ENCODE measurements at places on chromosomes 6 and 20. TPM values are rescaled to one million over a fixed set of nuclear protein-coding genes. Genes with fewer than 3 reads are reported as not detected.
A peak's percentile ranks its signal among the peaks of the same experiment; 100 is the strongest.

The SSTR4 gene
- not detected for total RNA-seq

The SAMD5 gene
- total RNA-seq, result 1.6 TPM

The CSNK2A1 gene
- 90.7 TPM for total RNA-seq

The GZF1 gene
- total RNA-seq, result 14.5 TPM

The ENPP5 gene
- total RNA-seq, result 9.4 TPM

The PDYN gene
- total RNA-seq, result not detected

DNA sequence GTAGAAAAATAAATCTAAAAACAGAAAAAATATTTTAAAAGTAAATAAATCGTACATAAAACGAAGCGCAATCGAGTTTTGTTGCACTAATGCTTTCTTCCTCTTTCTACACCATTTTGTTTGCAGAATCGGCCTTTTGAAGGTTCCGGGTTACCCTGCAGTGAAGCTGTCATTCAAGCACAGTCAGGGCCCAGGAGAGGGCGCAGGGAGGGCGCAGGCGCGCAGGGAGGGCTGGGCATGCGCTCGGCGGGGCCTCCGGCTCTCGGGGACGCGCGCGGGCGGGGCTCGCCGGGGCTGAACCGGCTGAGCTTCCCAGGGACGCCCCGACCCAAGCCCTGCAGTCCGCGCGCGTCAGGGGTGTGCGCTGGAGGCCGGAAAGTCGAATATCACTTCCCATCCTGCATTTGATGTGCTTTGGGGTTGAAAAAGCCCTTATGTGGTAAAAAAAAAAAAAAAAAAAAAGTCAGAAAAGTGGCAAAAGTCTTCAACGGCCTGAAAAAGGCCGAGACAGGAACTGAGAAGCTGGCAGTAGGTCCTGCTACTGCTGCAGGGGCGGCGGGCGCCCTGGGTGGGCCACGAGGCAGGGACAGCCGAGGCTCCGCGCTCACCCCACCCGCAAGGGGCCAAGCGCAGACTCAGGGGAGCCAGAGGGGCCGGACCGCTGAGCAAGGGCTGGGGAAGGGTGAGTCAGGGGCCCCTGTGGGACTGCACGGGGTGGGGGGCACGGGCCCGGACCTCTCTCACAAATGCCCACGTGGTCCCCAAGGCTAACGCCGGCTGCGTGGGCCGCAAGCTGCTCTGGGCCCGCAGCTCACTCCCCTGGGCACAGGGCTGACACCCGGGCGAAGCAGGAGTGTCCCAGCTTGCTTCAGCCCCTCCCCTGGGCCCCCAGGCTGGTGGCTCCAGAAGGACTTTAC lies 40.5 kb downstream of the THBS2 start:
- H3K36me3 ChIP-seq, result peaks cover 6% of the 10 kb centered on the region
- peak overlapping the region; percentile 97 for H3K27ac ChIP-seq

DNA sequence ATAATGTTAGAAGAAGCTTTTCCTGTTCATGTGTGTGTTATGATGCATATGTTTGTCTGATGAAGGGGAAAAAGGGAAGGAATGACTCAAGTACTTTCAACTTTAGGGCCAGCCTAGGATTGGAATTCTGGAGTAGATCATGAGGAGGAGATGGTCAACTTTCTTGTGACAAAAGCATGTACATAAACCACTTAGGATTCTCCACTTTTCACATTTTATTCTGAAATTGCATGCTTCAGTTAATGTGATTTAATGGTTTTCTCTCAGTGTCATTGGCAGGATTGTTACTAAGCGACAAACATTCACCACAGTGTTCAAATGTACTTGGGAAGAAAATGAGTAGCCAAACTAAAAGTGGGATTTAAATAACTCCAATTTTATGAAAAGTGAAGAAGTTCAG lies 80.1 kb downstream of the UTRN start:
- peaks cover 29% of the 10 kb centered on the region for H3K4me1 ChIP-seq
- DNase-seq, result no peak

DNA sequence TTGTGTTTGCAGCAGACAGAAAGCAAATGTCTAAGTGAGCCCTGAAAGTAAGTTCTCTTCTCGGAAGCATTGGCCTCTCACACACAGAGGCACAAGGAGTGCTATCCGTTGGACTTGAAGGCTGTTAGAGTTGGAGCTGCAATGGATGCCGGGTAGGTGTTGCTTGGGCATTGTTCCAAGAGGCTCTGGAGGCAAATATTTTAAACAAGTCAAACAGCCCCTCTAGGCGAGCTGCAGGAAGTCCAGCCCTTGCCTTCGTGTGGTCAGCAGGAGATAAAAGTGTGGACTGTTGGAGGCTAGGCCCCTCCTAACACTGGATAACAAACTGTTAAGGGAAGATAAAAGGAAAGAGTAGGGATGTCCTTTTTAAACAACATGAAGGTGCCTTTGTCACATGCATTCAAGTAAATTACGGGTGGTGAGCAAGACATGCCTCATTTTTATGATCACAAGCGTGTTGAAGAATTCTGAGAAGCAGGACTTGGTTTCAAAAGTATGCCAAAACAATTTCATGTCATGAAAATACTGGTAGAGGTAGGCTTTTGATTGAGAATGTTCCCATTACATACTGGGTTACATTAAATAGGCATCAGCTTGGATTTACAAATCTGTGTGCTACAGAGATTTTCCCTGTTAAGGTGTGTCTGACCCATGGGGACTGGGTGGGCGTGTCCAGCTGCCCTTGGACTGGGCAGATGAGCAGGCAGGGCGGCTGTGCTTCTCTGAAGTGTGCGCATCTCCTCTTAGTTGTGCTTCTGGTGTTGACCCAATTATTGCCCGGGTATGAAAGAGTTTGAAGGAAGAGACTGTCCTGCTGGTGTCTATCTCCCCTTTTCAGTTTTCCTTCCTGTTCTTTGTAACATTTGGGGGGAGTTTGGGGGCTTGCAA lies 57.5 kb downstream of the RREB1 start:
- H3K4me3 ChIP-seq, result no peak overlapping the region
- H3K27me3 ChIP-seq, result no peaks in the 10 kb centered on the region
- no peaks in the 10 kb centered on the region for H3K36me3 ChIP-seq
- H3K4me1 ChIP-seq, result peaks cover 30% of the 10 kb centered on the region

GRCh38 chr20:33578510-33578909 lies 83.6 kb upstream of the C20orf144 start:
- no peak overlapping the region for H3K27ac ChIP-seq
- H3K4me3 ChIP-seq, result no peak overlapping the region
- no peaks in the 10 kb centered on the region for H3K27me3 ChIP-seq

- H3K27me3 ChIP-seq, result no peaks in the 10 kb centered on the region
- no peak overlapping the region for H3K27ac ChIP-seq
- H3K4me3 ChIP-seq, result no peak overlapping the region
These were observed 87.8 kb downstream of the SLC16A10 start for GRCh38 chr6:111175109-111175508.

- no peaks in the 10 kb centered on the region for H3K27me3 ChIP-seq
- H3K4me3 ChIP-seq, result peak overlapping the region; percentile 69
- H3K36me3 ChIP-seq, result no peaks in the 10 kb centered on the region
- peak overlapping the region; percentile 63 for H3K27ac ChIP-seq
- H3K4me1 ChIP-seq, result peaks cover 6% of the 10 kb centered on the region
These were observed 828 bp upstream of the SULF2 start for GRCh38 chr20:47785854-47786764.

DNA sequence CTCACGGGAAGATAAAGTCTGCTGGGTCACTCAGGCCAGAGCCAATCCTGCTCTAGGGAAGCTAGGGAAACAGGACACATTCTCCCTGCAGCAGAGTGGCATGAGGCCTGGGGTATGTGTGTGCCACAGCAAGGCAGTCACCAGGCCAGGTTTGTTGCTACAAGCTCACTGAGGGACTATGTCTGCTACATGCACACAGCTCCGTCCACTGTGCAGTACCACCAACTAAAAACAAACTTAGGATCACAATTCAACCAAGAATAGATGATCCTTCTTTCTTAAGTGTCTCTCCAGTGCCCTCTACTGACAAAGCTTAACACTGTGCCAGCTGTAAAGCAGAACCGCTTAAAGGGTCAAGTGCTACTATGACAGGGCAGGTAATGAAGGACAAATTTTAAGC lies 192.5 kb downstream of the PTPRK start:
- no peaks in the 10 kb centered on the region for H3K27me3 ChIP-seq
- no peak overlapping the region for H3K4me3 ChIP-seq
- H3K36me3 ChIP-seq, result no peaks in the 10 kb centered on the region
- H3K27ac ChIP-seq, result no peak overlapping the region
- no peak for DNase-seq
- no peaks in the 10 kb centered on the region for H3K4me1 ChIP-seq

DNA sequence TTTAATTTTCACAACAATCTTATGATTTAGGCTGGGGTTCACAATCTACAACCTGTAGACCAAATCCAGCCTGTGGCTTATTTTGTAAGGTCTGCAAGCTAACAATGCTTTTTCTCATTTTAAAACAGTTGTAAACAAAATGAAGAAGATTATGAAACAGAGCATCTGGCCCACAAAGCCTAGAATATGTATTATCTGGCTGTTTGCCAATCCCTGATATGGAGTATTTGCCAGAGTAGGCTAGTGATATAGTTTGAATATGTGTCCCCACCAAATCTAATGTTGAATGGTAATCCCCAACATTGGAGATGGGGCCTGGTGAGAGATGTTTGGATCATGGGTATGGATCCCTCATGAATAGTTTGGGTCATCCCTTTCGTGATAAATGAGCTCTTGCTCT lies 201.8 kb downstream of the DHX35 start:
- no peaks in the 10 kb centered on the region for H3K4me1 ChIP-seq
- no peaks in the 10 kb centered on the region for H3K27me3 ChIP-seq
- no peak overlapping the region for H3K4me3 ChIP-seq
- no peak for DNase-seq

DNA sequence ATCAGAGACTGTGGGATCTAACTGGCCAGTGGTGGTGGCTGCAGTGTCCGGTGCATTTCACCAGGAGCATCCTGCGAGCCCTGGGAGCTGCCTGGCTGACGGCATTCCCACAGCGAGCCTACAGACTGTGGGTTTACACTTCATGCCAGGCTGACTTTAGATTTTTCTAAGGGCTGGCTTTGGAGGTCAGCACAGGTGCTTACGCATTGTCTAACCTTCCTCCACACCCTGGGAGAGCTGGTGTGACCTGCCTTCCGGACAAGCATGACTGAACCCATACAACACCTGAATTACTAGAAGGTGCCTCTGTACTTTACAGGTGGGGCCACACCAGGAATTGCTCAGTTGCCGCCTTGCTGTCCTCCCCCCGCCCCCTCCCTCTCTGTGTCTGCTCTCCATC lies 96.2 kb downstream of the RREB1 start:
- no peaks in the 10 kb centered on the region for H3K4me1 ChIP-seq
- no peaks in the 10 kb centered on the region for H3K27me3 ChIP-seq
- DNase-seq, result no peak
- no peak overlapping the region for H3K27ac ChIP-seq
- no peak overlapping the region for H3K4me3 ChIP-seq

- H3K4me3 ChIP-seq, result no peak overlapping the region
- H3K27ac ChIP-seq, result no peak overlapping the region
- no peaks in the 10 kb centered on the region for H3K36me3 ChIP-seq
- no peaks in the 10 kb centered on the region for H3K27me3 ChIP-seq
- no peaks in the 10 kb centered on the region for H3K4me1 ChIP-seq
- no peak for DNase-seq
These were observed 27.6 kb downstream of the PHACTR3 start for GRCh38 chr20:59631751-59632540.

- H3K27ac ChIP-seq, result no peak overlapping the region
- DNase-seq, result no peak
- no peak overlapping the region for H3K4me3 ChIP-seq
- no peaks in the 10 kb centered on the region for H3K36me3 ChIP-seq
- H3K27me3 ChIP-seq, result no peaks in the 10 kb centered on the region
These were observed 106.3 kb downstream of the RNF144B start for GRCh38 chr6:18493382-18493891.

GRCh38 chr6:30719356-30719755 lies 796 bp upstream of the TUBB start:
- H3K36me3 ChIP-seq, result peaks cover 15% of the 10 kb centered on the region
- no peaks in the 10 kb centered on the region for H3K27me3 ChIP-seq
- DNase-seq, result no peak
- H3K27ac ChIP-seq, result peak overlapping the region; percentile 80
- peak overlapping the region; percentile 93 for H3K4me3 ChIP-seq
- H3K4me1 ChIP-seq, result peaks cover 54% of the 10 kb centered on the region

- no peak overlapping the region for H3K4me3 ChIP-seq
- no peak overlapping the region for H3K27ac ChIP-seq
- no peaks in the 10 kb centered on the region for H3K4me1 ChIP-seq
- no peak for DNase-seq
- no peaks in the 10 kb centered on the region for H3K27me3 ChIP-seq
- H3K36me3 ChIP-seq, result no peaks in the 10 kb centered on the region
These were observed 156.1 kb downstream of the DLL1 start for GRCh38 chr6:170134471-170135440.

- no peak overlapping the region for H3K4me3 ChIP-seq
- H3K27me3 ChIP-seq, result no peaks in the 10 kb centered on the region
- H3K36me3 ChIP-seq, result no peaks in the 10 kb centered on the region
- no peak overlapping the region for H3K27ac ChIP-seq
- no peaks in the 10 kb centered on the region for H3K4me1 ChIP-seq
These were observed 287.8 kb downstream of the PTPRT start for GRCh38 chr20:42901689-42902440.

DNA sequence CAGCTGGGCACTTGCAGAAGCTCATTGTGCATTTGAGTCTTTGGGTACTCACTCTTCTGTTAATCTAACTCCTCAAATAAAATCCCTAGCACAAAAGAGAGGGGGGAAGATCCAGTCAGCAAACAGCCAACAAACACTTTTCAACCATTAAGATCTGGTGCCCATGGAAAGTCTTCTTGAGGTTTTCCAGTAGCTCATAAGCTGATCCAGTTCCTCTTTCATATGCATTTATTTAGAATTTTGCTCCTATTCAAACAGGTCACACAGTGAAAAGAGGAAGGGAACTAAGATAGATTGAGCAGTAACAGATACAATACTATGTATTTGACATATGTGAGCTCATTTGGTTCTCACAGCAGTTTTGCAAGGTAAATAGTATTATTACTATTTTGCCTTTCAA lies 38.6 kb downstream of the HLA-DPB1 start:
- H3K4me3 ChIP-seq, result no peak overlapping the region
- H3K4me1 ChIP-seq, result peaks cover 8% of the 10 kb centered on the region
- peaks cover 18% of the 10 kb centered on the region for H3K27me3 ChIP-seq
- H3K36me3 ChIP-seq, result no peaks in the 10 kb centered on the region
- no peak for DNase-seq

DNA sequence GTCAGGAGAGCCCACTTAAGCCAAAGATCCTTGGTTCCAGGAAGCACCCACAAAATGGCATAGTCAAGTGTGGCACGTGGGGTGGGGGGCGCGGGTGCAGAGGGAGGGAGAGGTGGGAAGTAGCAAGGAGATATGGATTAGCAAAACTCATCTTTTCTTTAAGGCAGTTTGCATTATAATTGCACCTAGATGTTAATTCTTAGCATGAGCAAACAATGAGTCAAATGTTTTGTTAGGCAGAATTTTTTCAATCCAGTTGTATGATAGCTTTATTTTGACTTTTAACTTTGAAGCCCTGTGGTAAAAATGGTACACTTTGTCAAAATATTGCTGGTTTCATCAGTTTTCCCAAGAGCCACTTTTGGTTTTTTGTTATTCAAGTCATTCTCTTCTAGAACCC lies 15.0 kb downstream of the SCAND1 start:
- no peak overlapping the region for H3K27ac ChIP-seq
- H3K27me3 ChIP-seq, result no peaks in the 10 kb centered on the region
- H3K36me3 ChIP-seq, result peaks cover 26% of the 10 kb centered on the region
- DNase-seq, result no peak
- H3K4me3 ChIP-seq, result no peak overlapping the region
